ENCODE measurements at places on chromosomes 7 and 10. TPM values are rescaled to one million over a fixed set of nuclear protein-coding genes. Genes with fewer than 3 reads are reported as not detected.
A peak's percentile ranks its signal among the peaks of the same experiment; 100 is the strongest.

Gene IPMK
- 7.5 TPM for total RNA-seq

- no peak for DNase-seq
Observed at GRCh38 chr10:97690133-97690532, 3.1 kb upstream of the AVPI1 start.

- no peak for DNase-seq
Observed at GRCh38 chr7:28558236-28558635, 145.9 kb downstream of the CREB5 start.

DNA sequence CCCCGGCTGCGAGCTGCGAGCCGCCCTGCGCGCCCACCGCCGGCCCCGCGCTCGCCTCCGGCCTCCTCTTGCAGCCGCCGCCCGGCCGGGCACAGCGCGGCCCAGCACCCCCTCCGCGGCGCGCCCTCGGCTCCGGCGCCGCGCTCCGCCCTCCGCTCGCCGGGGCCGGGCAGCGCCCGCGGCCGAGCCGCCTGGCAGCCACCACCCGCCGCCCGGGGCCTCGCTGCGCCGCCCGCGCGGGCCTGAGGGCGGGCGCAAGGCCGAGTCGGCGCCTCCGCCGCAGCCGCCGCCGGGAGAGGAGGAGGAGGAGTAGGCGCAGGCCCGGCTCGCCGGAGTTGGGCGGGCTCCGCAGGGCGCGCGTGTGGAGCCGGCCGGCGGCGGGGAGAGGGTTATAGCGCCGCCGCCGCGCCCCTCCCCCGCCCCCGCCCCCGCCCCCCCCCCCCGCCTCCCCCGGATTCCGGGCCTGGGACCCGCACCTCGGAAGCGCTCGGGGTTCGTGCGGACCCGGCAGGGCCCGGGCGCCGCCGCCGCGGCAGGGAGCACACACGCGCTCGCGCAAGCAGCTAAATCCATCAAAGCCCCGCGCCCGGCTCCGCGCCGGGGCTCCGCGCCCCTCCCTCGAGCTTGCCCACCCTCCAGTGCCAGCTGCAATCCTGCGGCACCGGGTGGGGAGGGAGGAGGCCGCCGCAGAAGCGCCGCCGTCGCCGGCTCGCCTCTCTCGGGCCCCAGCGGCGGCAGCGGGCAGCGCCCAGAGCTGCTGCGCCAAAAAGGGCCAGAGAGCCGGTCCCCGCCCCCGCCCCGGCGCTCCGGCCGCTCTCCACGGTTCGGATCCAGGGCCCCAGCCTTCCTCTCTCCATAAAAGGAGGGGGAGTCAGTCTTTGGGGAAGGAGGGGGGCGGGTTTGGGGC, at the start of gene PDGFA:
PDGFA (minus strand) TSS at position 363 of the 907 bp plus-strand sequence. CDS start 845 bp downstream, outside the sequence.
- no peak for DNase-seq

Gene PKD2L1
- 0.56 TPM for total RNA-seq

DNA sequence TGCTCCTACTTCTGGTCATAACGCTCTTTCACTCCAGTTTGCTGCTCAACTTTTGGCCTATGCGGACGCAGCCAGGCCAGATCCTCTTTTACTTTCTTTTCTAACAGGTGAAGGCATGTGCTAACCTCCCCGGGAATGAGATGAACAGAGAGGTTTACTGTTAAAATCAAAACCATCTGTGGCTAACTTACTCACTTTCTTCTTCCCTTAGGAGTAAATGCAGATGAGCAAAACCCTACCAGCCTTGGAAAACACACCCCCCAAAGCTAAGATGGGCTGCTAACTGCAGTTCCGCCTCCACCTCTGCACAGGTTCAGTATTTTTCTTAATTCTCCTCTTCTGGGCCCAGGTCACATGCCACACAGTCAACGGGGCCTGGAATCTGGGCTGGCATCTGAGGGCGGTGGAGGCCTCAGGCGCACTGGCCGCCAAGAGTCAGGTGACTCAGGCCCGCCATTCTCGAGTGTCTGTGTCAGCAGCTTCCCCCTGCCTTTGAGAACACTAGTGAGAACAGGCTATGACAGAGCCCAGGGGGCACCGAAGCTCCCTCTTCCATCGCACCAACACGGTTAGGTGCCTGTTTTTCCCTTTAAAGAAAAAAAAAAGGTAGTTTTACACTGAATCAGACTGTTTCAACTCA, 11.1 kb downstream of the FAM53B start:
- peak; percentile 51 for DNase-seq

GRCh38 chr7:149238051-149238450, 1.4 kb upstream of the ZNF212 start:
- DNase-seq, result no peak
